NCI-H1436 treated with DMSO at 0.1 percent for 48 hours (cell line): ENCODE measurements at places on chromosomes 11 and 22.

DNA sequence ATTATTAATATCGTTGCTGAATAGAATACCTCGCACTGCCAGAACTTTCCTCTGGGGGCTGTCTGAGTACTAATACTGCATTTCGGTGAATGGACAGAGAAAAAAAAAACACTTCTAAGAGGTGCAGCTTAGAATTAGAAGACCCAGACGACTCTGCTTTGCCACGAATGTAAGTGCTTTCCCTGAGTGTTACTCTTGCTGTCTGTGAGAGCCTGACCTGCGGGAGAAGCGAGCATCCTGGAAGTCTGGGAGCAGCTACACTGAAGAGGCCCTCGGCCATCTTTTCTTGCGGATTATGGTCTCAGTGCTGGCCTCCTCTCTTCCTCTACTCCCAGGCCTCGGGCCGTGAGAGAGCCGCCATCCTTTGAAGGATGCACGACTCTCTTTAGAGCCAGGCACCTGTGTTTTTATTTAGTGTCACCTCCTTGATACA, 94.9 kb downstream of the SCN3B start:
- no peak for DNase-seq

GRCh38 chr11:88886796-88887195, 179.0 kb downstream of the GRM5 start:
- no peak for DNase-seq

- DNase-seq, result no peak
Measured at GRCh38 chr11:107973641-107974040, 35.1 kb upstream of the CUL5 start.

- DNase-seq, result no peak
Measured at GRCh38 chr22:30861688-30862552, 106.7 kb downstream of the MORC2 start.

DNA sequence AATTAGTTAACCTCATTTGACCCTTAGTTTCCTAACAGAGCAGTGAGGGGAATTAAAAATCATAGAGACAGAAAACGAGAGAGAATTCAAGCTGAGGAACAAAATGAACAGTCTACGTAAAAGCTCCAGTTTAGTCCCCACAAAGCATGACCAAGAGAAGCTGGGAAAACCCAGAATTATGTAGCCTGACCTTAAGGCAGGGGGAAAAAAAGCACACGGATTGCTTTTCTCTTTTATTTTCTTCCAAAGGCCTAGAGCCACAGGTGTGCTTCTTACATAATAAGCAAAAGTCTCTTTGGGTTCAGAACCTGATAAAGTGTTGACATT, 514 bp upstream of the AMBRA1 start:
- DNase-seq, result no peak

DNA sequence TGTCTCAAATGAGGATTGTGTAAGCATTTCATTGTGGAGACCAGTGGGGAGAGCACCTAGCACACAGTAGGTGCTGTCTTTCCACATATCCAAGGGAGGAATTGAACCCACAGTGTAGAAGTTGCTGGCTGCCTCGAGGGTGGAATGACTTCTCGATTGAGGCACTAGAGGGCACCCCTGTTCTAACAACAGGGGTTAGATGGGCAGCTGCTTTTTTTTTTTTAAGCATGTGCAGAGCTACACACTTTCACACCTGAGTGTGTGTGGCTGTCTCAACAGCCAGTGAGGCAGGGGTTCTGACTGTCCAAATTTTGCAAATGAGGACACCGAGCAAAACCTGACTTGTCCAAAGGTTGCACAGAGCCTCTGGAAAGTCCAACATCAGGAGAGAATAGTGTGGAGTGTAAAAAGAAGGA, 118.2 kb upstream of the CRYBB3 start:
- no peak for DNase-seq

DNA sequence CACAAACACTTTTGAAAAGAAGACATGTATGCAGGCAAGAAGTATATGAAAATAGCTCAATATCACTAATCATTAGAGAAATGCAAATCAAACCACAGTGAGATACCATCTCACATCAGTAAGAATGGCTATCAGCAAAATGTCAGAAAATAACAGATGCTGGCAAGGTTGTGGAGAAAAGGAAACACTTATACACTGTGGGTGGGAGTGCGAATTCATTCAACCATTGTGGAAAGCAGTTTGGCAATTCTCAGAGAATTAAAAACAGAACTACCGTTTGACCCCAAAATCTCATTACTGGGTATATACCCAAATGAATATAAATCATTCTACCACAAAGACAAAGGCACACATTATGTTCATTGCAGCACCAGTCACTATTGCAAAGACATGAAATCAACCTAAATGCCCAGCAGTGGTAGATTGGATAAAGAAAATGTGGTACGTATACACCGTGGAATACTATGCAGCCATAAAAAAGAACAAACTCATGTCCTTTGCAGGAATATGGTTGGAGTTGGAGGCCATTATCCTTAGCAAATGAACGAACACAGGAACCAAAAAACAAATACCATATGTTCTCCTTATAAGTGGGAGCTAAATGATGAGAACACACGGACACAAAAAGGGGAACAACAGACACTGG, 18.5 kb downstream of the MMP13 start:
- no peak for DNase-seq

- DNase-seq, result no peak
Measured at GRCh38 chr11:1520209-1520662, 33.7 kb upstream of the MOB2 start.

GRCh38 chr11:89321401-89321800, 143.7 kb downstream of the TYR start:
- no peak for DNase-seq

- DNase-seq, result no peak
Measured at GRCh38 chr22:46220921-46221320, 29.2 kb downstream of the CDPF1 start.

- no peak for DNase-seq
Measured at GRCh38 chr11:134571301-134571700, 159.3 kb upstream of the B3GAT1 start.

- DNase-seq, result no peak
Measured at GRCh38 chr22:43488031-43488866, 76.4 kb downstream of the MPPED1 start.

DNA sequence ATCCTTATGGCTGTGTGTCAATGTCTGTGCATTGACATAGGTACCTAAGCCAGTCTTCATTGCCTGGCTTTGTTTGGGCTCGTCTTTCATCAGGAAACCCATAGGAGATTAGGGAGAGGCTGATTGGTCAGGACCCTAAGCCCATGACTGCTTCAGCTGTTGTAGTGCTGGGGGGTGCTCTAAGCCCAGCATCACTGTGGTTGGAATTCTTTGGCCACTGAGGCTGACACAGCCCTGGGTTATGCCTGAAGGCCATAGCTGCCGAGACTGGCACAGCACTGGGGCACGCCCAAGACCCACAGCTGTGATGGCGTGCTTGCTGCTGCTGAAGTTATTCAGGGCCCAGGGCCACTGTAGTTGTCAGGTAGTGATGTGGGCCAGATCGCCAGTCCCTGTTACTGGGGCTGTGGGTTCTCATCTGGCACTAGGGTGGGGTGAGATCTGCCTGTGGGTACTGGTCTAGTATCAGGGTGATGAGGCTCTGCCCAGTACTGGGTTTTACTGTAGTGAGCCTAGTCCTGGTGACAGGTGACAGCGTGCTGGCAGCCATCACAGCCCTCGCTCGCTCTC, 4.9 kb downstream of the USP18 start:
- no peak for DNase-seq

DNA sequence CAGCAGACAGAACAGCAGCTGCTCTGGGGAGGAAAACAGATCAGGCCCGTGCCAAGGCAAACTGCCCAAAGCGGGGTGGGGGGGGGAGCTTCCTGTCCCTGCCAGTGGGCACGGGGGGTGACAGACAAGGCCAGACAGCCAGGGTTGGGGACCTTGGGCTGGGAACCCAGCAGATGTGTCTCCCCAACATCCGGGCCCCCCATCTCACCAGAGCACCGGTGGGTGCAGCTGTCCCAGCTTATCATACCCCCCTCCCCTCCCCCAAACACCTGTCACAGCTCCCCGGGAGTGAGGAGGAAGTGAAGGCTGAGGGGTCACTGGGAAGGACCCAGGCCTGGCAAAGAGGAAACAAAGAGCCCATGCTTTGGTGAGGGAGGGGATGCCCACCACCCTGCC, 1.3 kb downstream of the PPP1R14B start:
- no peak for DNase-seq

DNA sequence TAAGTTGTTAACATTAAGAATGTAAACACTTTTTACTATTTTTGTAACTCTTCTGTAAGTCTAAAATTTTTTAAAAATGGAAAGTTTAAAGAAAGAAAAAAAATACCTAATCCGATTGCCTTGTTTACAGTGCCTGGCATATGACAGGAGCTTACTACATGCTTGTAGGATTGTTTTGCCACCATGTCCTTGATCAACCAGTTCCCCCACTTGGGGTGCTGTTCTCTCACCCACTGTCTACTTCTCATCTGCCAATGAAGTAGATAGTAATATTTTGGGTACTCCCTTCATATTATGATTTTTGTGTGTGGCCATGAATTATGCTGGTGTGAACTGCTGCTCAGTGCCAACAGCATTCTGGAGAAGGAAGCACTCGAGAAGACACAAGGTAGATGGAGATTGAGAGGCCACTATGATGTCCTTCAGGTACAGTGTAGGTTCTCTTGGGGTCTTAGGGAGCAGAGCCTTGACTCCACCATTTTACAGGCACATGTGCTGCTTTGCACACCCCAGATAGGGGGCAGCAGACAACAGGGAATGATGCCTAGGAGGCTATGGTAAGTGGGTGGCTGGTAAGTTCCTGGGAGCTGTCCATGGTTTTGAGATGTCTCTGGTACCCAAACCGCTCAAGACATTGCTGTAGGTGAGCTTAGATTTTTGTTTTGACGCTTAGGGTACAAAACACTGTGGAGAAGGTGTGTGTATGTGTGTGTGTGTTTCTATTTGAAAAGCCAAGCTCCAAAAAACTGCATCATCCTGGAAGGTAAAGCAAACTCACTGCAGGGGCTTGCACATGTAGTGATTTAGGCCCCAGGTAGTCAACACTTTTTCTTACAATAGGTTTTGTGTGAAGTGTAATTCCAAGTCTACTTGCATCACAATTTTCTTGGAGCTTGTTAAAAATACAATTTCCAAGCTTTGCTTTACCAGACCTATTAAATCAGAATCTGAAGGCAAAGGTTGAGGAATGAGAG, 494.5 kb upstream of the LARGE1 start:
- DNase-seq, result no peak

DNA sequence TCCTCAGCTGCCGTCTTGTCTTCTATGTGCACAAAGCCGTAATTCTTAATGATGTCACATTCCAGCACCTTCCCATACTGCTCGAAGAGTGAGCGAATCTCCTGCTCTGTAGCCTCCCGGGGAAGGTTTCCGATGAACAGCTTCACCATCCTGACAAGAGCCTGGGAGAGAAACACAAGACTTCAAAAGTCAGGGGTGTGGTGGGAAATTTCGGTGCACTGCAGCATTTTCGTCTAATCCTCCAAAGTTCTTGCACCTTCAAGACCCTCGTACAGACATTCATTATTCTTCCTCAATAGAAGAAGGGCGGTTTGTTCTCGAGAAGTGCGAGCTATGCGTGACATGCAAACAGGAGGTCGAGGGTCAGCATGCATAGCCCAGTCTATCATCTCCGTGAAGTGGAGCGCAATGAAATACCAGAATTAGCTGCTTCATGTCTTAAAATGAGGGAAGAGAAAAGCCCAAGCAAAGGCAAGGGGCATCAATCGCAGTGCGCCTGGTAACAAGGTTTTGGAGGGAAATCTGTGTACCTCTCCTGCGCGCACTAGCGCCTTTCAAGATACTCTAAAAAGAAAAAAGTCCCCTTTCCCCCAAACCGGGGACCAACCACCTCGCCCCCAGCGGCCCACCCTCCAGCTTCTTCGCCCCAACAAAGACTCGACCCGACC, 622 bp downstream of the RBM4B start:
- no peak for DNase-seq

DNA sequence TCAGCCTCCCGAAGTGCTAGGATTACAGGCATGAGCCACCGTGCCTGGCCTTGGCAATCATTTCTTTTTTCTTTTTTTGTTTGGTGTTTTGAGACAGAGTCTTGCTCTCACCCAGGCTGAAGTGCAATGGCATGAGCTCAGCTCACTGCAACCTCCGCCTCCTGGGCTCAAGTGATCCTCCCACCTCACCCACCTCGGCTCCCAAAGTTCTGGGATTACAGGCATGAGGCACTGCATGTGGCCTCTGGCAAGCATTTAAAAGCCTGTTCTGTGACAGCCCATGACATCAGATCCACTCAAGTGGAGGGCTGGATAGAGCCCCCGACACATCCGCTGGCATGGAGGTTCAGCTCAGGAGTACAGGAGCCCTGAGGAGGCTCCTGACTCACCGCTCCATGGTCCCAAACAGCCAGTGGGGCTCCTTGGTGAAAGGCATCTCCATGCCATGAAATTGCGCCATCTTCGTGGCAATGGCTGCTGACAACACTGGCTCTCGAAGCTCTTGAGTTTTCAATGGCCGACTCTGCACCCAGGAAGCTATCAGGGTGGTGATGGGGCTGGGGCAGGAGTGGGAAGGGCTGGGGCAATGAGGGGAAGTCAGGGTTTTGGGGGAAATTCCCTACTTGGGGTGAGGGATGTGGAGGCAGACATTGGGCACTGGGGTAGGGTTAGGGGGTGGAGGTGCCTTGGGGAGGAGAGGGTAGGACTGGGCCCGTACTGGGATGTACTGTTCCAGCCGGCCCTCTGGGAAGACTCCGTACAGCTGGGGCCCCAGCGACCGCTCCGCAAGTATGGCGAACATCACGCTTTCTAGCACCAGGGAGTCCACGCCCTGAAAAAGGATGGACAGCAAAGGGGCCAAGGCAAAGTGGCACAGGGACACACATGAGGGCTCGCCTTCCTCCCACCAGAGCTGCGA, 1.4 kb downstream of the CHKB start:
- DNase-seq, result no peak

DNA sequence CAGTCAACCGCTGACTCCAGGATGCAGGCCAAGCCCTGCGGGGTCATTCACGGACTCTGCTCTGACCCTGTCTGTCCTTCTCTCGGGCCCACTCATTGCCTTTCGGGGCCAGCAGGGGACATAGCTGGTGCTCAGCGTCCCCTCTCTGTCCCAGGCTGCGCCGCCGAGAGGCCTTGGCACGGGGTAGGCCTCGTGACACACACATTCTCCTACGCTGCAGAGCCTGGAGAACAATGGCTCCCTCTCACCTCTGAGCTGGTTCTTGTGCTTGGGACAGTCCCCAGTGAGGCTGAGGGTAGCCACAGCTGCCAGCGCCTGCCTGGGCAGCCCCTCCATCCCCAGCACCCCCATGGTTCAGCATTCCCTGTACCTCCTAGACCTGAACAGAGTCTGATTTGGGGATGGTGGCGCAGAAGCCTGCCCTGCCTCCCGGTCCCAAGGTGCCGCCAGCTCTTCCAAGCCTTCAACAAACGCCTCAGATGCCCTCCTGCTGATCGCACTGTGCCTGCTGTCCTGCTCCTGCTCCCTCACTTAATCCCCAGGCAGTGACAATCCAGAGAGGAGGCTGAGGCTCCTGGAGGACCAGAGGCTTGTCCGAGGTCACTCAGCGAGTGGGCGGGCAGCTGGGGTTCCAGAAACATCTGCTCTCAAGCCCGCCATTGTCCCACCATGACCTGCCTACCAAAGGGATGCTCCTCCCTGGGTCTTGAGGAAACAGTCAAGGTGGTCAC, 30.4 kb downstream of the DUSP8 start:
- no peak for DNase-seq
